ENCODE measurements at places on chromosomes 13 and 19. TPM values are rescaled to one million over a fixed set of nuclear protein-coding genes. Genes with fewer than 3 reads are reported as not detected.

The SYMPK gene
- 43.7 TPM for total RNA-seq

The LGALS4 gene
- 0.53 TPM for total RNA-seq

The GRIN2D gene
- 0.99 TPM for total RNA-seq

The SLC7A10 gene
- total RNA-seq: 3.0 TPM

The TPM4 gene
- total RNA-seq: 341 TPM

The DMKN gene
- 47.1 TPM for total RNA-seq

The NLRP4 gene
- not detected for total RNA-seq

All from metanephros (tissue), 2 donors.